NCI-H1436 treated with DMSO at 0.1 percent for 48 hours (cell line): ENCODE measurements at places on chromosomes 1 and 21.

DNA sequence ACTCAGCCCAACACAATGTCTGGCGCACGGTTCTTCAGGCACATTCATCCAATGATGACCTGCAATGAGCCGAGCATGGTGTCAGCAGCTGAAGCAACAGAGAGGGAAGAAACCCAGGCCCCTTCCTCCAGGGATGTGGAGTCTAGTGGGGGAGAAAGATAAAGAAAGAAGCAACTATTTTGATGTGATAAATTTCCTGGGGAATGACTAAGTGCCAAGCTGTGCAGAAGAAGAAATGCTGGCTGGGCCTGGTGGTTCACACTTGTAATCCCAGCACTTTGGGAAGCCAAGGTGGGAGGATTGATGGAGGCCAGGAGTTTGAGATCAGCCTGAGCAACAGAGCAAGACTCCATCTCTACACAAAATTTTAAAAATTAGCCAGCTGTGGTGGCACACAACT, 561.8 kb downstream of the KIF26B start:
- no peak for DNase-seq

DNA sequence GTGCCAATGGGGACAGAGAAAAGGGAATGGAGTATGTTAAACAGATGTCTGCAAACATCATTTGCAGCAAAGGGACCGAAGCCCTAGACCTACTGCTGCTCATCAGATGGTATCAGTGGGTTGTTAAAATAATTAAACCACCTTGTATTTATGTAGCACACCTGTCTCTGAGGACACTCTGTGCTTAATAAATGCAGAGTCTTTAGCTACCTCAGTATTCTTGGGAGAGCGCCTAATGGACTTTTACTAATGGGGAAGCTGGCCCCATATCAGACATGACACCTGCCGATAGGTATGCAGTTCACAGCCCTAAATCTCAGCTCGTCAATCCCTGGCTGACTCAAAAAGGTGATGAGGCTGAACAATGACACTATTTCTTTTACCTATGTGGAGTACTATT, 54.4 kb downstream of the SYT6 start:
- DNase-seq, result no peak

GRCh38 chr1:109975718-109976117, 8.8 kb upstream of the AHCYL1 start:
- DNase-seq, result no peak

GRCh38 chr1:12567288-12567819, 50.7 kb downstream of the DHRS3 start:
- no peak for DNase-seq

DNA sequence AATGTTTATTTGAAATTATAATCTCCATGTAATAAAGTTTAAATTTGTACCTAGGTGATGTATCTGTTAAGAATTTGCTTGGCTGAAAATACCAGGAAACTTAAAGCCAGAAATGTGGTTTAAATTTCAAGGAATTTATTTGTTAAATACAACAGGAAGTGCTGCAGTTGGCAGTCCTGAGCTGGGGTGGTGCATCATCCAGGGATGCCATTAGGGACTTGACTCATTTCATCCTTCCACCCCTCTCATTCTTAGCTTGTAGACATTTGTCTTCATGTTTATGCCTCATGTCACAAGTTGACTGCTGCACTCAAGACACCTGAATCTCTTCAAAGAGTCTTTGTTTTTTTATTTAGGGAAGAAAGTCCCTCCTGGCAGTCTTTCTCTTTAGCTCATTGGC, 175.9 kb downstream of the LHX8 start:
- no peak for DNase-seq

DNA sequence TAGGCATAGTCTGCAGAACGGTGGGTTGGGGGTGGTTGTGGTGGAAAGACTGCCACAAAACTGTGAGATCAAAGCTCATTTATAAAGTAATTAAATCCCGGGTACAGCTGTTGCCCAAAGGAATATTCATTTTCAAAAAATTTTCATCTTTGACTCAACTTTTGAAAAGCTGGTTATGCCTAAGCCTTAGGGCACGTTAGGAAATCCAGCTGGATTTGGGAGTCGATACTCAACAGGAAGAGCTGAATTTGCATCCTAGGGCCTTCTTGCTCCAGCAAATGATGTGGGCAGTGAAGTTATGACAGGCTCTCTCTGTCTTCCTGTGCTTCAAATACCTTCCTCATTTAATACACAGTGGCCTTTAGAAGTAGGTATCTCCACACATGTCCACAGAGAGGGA, 31.7 kb downstream of the ZP4 start:
- no peak for DNase-seq

DNA sequence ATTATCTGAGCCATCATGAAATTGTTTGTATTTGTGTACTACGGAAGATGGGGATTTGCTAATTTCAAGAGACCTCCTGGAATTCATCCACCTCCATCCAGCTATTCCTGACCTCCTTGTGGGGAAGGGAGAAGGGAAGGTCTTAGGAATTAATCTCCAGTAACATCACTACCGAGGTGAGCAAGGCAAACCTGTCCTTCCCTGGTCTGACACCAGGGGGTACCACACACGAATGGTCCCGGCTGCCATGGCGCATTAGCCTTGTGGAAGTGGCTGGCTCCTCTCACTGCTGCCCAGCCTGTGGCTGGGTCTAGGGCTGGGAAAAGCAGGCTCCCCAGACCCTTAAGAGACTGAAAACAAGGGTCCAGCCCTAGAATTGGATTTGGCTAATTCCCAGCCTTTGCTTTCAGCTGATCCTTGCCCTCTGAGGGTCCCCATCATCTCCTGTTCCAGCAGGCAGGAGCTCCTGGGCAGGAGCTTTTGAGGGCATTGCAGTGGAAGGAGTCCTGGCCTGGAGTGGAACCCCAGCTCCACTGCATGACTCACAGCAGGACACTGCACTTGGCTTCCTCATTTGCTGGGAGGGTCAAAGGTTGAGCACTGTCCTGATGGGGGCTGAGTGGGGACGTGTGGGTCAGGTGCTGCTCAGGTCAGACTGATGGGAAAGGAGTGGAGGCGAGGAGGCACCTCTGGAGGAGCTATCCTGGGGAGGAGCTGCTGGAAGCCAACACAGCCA, 34.8 kb downstream of the RIMS3 start:
- DNase-seq, result no peak

GRCh38 chr1:33455539-33456501, 16.6 kb upstream of the ZSCAN20 start:
- no peak for DNase-seq

DNA sequence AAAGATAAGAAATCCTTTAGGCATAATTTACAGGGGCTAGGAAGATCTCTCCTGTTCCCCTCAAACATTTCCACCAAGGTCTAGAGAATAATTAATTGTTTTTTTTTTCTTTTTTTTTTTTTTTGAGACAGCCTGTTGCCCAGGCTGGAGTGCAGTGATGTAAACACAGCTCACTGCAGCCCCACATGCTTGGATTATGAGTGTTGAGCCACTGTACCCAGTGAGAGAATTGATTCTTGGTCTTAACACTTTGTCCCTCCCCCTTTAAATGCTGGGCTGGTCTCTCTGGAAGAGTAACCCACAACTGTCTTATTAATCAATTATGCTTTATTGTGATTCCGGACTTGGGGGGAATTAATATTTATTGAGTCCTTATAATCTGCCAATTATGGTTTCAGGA, 33.4 kb downstream of the ATF3 start:
- no peak for DNase-seq

- no peak for DNase-seq
Measured at GRCh38 chr1:32208469-32208868, 420 bp upstream of the DCDC2B start.

DNA sequence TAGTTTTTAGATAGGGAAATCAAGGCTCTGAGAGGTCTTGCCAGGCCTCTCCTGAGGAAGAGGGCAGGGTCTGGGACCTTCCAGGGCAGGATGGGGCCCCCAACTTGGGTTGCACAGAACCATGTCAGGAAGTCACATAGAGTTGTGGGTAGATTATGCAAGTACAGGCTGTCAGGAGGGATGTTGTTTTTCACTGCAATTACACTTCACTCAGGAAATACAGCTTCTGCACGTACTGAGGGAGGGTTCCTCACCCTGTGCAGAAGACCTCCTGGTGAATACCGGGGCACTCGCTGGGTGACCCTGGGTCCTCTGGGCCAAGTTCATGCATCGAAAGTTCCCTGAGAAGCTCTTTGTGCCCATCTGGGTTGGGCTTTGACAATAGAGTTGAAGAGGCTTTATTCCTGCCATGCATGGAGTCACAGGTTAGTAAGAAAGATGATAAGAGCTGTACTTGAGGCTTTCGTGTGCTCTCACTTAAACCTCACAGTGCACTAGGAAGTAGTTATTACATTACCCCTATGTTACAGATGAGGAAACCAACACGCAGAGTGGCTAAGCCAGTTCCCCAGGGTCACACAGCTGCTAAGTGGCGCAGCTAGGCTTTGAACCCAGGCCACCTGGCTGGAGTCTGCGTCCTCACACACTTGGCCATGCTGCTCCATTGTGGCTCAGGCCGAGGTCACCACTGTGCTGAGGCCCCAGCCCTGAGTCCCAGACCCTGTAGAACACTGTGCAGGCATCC, 16.2 kb upstream of the TNFRSF1B start:
- no peak for DNase-seq

GRCh38 chr1:239987103-239987745, 104.5 kb upstream of the FMN2 start:
- DNase-seq, result no peak

GRCh38 chr1:81664341-81664740, 136.4 kb upstream of the ADGRL2 start:
- DNase-seq, result no peak
